PC-9 (cell line): ENCODE measurements at places on chromosomes 2 and 18. TPM values are rescaled to one million over a fixed set of nuclear protein-coding genes. Genes with fewer than 3 reads are reported as not detected.

Gene STARD6
- not detected in 2 replicates for total RNA-seq

Gene CYP26B1
- total RNA-seq, result 0.55 and 1.3 TPM in 2 replicates

Gene HAAO
- total RNA-seq, result 0.73 TPM in 1 of 2 replicates, not detected in the other

Gene ALKAL2
- total RNA-seq, result not detected in 2 replicates

GRCh38 chr18:48993586-48993985, 42.8 kb upstream of the SMAD7 start:
- no peak for DNase-seq

- no peak for DNase-seq
These were observed 41.1 kb downstream of the LIMS1 start for GRCh38 chr2:108575132-108575966.
